ENCODE measurements at places on chromosomes 2 and 18.
A peak's percentile ranks its signal among the peaks of the same experiment; 100 is the strongest.

DNA sequence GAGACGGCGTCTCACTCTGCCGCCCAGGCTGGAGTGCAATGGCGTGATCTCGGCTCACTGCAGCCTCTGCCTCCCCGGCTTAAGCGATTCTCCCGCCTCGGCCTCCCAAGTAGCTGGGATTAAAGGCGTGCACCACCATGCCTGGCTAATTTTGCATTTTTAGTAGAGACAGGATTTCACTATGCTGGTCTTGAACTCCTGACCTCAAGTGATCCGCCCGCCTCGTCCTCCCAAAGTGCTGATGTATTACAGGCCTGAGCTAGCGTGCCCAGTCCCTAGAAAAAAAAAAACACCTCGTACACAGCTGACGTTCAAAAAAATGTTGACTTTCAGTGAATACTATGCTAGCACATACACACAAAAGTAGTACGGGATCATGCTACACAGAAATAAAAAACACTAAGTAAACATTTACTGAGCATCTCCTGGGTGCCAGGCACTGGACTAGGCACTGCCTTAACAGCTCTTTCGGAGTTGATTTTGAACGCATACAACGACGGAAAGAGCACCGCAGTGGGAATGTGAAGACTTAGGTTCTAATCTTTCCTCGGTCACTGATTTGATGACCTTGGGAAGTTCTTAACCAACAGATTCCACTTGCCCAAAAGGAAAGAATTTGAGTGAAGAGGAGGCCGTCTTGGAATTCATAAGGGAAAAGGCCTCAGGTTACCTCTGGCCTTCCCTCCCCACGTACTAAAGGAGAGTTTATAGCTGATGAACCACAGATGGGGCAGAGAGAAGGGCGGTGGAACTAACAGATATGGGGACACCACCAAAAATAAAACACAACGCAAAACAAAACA is 1.1 kb downstream of the DNAJC27 start:
- DNase-seq, result no peak

- no peak for DNase-seq
Measured at GRCh38 chr2:6523476-6523875, 342.2 kb downstream of the CMPK2 start.

GRCh38 chr2:30134582-30134981 is 12.2 kb upstream of the YPEL5 start:
- no peak for DNase-seq

DNA sequence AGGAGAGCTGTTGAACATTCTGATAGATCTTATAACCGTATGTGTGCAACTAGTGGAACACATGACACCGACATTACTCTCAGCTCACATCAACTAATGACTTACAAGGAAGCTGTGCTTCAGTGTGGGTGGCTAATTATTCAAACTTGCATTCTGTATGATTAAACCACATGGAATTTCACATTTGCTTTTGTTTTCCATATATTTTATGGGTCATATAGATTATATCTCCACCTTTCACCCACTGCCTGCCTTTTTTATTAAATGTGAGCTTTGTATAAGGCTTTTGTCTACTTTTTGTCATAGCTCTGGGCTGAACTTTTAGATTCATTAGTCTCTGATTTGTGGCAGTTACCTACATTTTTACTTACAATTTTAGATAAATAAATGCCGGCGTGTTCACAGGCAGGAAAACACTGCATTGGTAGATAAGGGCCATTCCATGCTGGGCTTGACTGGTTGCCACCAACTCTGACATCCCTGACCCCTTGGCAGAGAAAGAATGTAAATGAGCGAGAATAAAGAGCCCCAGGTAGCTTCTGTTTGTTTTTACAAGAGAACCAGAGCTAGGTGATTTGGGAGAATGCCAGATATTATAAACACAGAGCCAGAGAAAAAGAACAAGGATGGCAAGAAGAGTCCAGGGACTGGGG is 35.7 kb downstream of the LYPD6 start:
- peak; percentile 91 for DNase-seq

GRCh38 chr2:154588838-154589237 is 109.7 kb upstream of the KCNJ3 start:
- DNase-seq, result no peak

- DNase-seq, result no peak
Measured at GRCh38 chr2:215751200-215751910, 262.0 kb downstream of the MREG start.

GRCh38 chr2:199524689-199525574 is 67.2 kb upstream of the SATB2 start:
- DNase-seq, result no peak

DNA sequence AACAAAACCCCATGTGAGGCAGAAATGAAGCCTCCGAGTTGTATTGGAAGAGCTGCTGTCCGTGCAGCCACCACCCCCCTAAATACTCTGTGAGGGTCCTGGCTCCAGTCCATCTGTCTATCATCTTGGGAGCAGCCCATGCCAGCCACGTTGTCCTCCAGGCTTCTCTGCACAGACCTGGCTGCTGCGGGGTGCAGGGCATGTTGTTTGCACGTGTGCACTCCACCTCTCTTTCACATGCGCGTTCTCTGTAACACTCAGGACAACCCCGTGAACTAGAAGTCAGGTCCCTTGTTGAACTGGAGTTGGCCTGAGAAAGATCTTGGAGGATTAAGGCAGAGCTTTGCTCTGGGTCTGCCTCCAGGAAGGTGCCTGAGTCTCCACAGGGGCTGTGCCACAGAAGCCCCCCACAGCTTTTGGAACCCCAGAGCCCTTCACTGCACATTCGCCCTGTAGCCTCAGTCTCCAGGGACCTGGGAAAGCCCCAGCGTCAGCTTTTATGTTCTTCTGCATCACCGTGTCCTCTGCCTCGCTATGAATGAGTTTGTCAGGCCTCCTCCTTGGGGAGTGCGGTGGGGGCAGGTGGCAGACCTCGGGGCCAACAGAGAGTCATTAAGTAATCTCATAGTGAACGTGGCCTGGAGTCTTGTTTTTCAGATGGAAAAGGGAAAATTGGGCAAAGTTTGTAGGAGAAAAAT is 16.6 kb downstream of the RTP5 start:
- DNase-seq, result no peak

- no peak for DNase-seq
Measured at GRCh38 chr2:34266908-34267697, 668.0 kb upstream of the FAM98A start.

DNA sequence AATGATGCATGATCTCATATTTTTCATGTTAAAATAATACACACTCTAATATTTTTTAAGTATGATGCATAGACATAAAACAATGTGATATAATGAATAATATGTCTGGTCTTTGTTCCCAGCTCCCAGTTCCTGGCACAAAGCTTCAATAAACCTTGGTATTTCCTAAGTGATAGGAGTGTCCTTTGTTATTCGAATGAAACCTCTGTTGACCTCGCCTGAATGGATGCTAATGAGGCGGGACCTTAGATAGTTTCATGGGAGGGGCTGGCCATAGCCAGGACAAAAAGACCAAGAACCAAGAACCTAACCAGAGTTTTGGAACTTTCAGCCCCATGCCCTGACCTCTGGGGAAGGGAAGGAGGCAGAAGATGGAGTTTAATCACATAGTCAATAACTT is 257.7 kb upstream of the COPS8 start:
- DNase-seq, result no peak

- no peak for DNase-seq
Measured at GRCh38 chr2:160197587-160197986, 2.5 kb downstream of the ITGB6 start.

DNA sequence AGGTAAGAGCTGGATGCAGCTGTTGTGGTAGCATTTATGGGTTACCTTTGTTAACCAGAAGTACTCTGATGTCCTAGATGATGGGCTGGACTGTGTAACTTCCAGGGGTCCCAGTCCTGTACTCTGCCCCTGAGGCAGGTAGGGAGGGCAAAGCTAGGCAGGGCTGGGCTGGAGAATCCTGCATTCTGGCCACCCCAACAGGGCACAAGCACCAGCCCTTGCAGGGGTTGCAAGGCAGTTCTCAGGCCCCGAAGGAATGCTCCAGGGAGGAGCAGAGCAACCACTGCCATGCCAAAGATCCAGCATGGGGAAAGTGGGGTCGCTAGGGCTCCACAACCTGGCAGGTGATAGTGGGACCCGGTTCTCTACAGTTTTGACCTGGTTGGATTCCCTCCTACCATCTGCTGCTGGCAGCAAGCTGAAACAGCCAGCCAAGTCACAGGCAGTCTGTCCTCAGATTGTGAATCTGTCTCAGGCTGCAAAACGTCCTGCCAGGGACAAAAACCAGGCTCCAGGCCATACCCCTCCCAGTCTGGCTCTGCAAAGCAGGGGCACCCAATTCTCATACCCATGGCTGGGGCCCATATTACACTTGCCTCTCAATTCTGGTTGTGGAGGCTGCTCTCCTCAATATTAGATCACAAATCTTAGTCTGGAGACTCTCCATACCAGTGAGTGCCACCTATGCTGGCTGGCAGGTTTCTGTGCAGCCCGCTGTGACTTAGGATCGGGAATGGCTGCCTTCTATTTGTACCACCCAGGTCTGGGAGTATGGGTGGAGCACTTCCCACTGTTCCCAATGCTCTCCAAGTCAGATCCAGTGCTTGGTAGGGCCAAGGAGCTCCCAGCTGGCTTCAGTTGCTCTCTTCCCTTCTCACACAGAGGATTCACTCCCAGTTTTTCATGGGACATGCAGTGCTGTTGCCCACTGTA is 61.1 kb downstream of the SMCHD1 start:
- DNase-seq, result no peak

DNA sequence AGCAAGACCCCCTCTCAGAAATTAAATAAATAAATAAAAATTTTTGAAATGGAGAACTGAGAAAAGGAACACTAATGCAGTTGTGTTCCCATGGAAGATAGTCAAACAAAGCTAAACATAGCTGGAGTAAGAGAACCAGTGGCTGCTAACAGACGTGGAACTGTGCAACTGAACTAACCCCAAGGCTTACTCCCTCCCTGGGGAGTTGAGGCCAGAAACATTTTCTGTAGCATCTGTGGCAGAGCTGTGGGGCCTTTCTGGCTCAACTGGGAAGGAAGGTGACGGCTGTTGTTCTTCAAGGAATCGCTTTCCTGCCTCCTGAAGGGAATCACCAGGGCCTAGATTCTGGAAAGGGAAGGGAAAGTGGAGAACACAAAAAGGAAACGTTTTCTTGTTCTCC is 53.9 kb upstream of the B3GNT2 start:
- DNase-seq, result no peak

- DNase-seq, result no peak
Measured at GRCh38 chr2:234669621-234670020, 172.7 kb upstream of the ARL4C start.

DNA sequence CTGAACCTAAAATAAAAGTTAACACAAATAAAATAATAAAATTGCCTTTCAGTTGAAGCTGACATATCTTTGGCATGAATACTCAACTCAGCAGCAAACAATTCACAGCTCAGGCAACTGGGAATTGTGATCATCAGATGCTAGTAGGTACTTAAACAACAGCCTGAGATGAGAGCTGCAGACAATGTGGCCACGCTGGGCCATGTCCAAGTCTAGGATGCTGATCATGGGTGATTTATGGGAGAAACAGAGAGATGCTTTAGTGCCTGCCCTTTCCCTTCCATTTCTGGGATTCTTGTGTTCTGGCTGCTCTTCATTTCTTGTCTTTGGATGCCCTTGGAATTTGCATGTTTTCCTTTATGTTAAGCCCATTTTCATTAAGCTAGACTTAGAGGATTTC is 212.4 kb upstream of the CWC22 start:
- DNase-seq, result no peak

- DNase-seq, result peak; percentile 80
Measured at GRCh38 chr2:38875576-38876367, at the start of the genes DHX57 and MORN2. Gene DHX57 (minus strand): TSS chr2:38875934. CDS start chr2:38868405, 7,529 bp downstream. Gene MORN2 (plus strand): TSS chr2:38875976.

- no peak for DNase-seq
Measured at GRCh38 chr2:64067326-64067725, 48.1 kb upstream of the VPS54 start.

DNA sequence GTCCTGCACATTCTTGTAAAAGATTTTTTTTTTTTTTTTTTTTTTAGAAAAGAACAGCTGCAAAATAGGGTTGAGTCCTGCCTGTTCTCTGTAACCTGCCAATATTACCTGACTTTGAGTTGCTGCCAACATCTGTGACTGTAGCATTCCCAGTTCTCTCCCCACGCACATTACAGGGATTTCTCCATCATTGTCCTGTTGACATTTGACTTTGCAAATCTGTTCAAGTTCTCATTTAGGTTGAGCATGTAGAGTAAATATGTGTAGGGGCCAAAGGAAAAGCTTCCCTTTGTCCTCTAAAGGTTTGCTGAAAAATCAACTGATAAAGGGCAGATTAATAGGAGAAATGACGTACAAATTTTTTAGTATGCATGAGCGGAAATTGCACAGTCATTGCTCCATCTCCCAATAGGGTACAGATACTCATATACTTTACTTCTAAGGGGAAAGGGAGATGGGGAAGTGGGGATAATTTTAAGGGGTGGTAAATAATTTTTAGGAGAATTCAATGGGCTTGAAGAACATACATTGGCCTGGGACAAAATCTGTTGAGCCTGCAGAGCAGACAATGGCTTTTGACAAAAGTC is 385.5 kb downstream of the PIK3C3 start:
- DNase-seq, result no peak

GRCh38 chr2:8549273-8549922 is 132.5 kb upstream of the ID2 start:
- no peak for DNase-seq

- no peak for DNase-seq
Measured at GRCh38 chr2:55712477-55713060, 18.9 kb upstream of the PNPT1 start.

GRCh38 chr2:179483131-179483530 is 218.5 kb upstream of the SESTD1 start:
- no peak for DNase-seq

- DNase-seq, result no peak
Measured at GRCh38 chr2:133521146-133521745, 47.0 kb downstream of the NCKAP5 start.

DNA sequence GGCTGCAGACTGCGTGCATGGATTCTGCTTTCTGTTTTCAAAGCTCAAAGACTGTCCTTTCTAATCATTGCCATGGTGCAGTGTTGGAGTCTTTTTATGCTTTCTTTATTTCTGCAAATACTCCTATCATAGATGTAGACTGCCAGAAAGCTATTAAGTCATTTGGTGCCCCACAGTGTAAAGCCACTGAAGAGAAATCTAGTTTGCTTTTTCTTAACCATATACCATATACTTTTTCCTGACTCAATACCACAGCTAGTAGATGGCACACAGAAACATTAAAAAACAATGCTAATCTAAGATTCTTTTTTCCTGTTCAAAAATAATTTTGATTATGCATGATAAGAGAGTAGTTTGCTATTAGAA is 109.9 kb upstream of the RAB27B start:
- no peak for DNase-seq

DNA sequence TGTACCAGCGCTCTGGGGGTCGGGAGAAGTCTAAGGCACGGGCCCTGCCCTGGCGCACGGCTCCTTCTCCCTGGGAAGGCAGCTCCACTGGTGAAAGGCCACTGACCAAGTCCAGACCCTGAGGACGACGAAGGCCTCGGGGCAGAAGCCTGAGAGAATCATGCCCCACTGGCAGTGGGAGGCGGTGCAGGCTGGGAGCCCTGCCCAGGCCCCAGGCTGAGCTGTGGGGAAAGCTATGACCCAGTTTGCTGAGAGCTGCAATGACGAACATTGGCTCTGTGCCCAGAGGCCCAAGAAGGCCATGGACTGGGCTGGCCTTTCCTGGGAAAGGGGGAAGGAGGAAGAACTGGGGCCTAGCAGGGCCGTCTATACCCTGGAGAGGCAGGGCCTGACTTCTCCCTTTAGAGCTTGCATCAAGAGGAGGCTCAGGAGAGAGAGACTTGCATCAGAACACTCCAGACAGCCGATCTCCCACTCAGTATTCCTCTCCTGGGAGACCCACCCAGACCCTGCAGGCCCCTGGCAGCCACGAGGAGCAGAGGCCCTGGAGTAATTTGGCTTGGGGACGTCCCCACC is 32.9 kb downstream of the HS1BP3 start:
- peak; percentile 13 for DNase-seq

- no peak for DNase-seq
Measured at GRCh38 chr2:172181840-172182239, 79.1 kb upstream of the DLX2 start.

GRCh38 chr18:79797518-79798345 is at the start of gene KCNG2:
Gene KCNG2 (plus strand): TSS chr18:79797938. CDS start chr18:79863668, 65,730 bp downstream.
- peak; percentile 12 for DNase-seq
